ENCODE measurements at places on chromosomes 3 and 15.

GRCh38 chr3:171350364-171350763 lies 109.8 kb downstream of the TNIK start:
- H3K4me1 ChIP-seq = peaks cover 62% of the 10 kb centered on the region
- H3K27ac ChIP-seq = no peak overlapping the region
- H3K4me3 ChIP-seq = no peak overlapping the region
- H3K36me3 ChIP-seq = no peaks in the 10 kb centered on the region

DNA sequence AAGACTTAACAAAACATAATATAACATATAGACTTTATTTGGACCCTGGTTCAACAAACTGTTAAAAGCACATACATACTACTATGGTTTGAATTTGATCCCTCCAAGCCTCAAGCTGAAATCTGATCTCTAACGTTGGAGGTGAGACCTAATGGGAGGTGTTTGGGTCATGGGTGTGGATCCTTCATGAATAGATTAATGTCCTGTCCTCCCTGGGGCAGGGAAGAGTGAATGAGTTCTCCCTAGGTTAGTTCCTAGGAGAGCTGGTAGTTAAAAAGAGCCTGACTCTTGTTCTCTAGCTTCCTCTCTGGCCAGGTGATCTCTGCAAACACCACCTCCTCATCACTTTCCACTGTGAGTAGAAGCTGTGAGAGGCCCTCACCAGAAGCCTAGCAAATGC lies 36.4 kb downstream of the CLASP2 start:
- peaks cover 61% of the 10 kb centered on the region for H3K36me3 ChIP-seq
- no peaks in the 10 kb centered on the region for H3K4me1 ChIP-seq
- H3K27me3 ChIP-seq = no peaks in the 10 kb centered on the region
- H3K4me3 ChIP-seq = no peak overlapping the region

DNA sequence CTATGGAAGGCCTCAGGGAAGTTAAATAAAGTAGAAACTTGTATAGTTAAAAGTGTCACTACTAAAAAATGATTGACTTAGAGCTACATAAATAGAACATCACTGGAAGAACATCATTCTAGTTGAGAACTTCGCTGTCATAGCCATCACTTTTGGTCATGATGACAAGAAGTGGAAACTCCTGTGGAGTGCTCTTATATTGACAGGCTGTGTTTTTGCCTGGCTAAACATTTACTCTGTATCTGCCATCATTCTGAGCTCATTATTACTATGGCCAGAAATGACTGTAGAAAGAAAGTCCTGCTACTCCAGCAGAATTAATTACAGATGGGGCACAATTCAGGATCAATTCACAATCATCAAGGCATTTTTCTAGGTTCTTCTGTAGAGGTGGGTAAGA lies 165.1 kb upstream of the GOLIM4 start:
- no peaks in the 10 kb centered on the region for H3K27me3 ChIP-seq
- no peaks in the 10 kb centered on the region for H3K4me1 ChIP-seq
- no peak for DNase-seq

GRCh38 chr15:31327669-31328427 lies 1.2 kb downstream of the KLF13 start:
- DNase-seq = no peak
- H3K27ac ChIP-seq = peak overlapping the region; percentile 100
- no peaks in the 10 kb centered on the region for H3K27me3 ChIP-seq
- H3K36me3 ChIP-seq = peaks cover 6% of the 10 kb centered on the region
- H3K4me3 ChIP-seq = peak overlapping the region; percentile 70

- no peak overlapping the region for H3K27ac ChIP-seq
- no peak overlapping the region for H3K4me3 ChIP-seq
- no peak for DNase-seq
- H3K4me1 ChIP-seq = no peaks in the 10 kb centered on the region
- no peaks in the 10 kb centered on the region for H3K27me3 ChIP-seq
Observed at GRCh38 chr15:25719101-25719985, 143.8 kb downstream of the ATP10A start.

DNA sequence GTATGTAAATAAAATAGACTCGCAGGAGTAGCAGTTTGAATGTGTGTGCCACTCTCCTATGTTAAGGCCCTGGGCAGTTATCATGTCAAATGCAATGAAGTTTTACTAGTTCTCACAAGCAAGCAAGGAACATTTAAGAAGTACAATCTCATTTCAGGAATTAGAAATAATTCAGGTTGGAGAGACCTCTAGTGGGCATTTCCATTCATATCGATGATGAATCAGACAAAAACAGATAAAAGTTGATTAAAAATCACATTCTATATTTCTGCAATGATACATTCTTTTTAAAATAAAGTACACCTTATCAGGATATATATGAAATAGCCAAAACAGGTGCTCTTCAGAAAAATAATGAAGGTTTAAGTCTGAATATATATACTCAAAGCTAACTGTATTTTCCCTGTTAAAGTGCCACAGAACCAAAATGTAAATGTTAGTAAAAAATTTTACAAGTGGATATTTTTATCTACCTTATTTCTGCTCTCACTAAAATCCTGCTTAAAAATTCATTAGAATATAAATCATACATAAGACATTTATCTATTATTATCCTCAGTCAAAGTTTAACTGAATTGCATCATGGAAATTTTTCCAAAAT lies 492.4 kb upstream of the FRG2C start:
- H3K27ac ChIP-seq = no peak overlapping the region
- H3K27me3 ChIP-seq = no peaks in the 10 kb centered on the region

- peaks cover under 1% of the 10 kb centered on the region for H3K4me1 ChIP-seq
- no peaks in the 10 kb centered on the region for H3K36me3 ChIP-seq
- H3K4me3 ChIP-seq = no peak overlapping the region
- H3K27ac ChIP-seq = no peak overlapping the region
- H3K27me3 ChIP-seq = no peaks in the 10 kb centered on the region
- DNase-seq = no peak
Observed at GRCh38 chr3:13628432-13628831, 79.5 kb downstream of the FBLN2 start.

- H3K4me3 ChIP-seq = no peak overlapping the region
- H3K4me1 ChIP-seq = no peaks in the 10 kb centered on the region
- H3K27me3 ChIP-seq = no peaks in the 10 kb centered on the region
- H3K27ac ChIP-seq = no peak overlapping the region
Observed at GRCh38 chr3:158350971-158351370, 220.0 kb upstream of the MLF1 start.

GRCh38 chr15:77851691-77852090 lies 219.0 kb upstream of the LINGO1 start:
- DNase-seq = no peak
- no peaks in the 10 kb centered on the region for H3K36me3 ChIP-seq
- no peak overlapping the region for H3K4me3 ChIP-seq
- H3K27ac ChIP-seq = no peak overlapping the region

- H3K4me1 ChIP-seq = peaks cover 21% of the 10 kb centered on the region
- DNase-seq = no peak
- no peak overlapping the region for H3K4me3 ChIP-seq
Observed at GRCh38 chr15:100335335-100335999, 6.3 kb downstream of the ADAMTS17 start.

- DNase-seq = no peak
- no peaks in the 10 kb centered on the region for H3K27me3 ChIP-seq
Observed at GRCh38 chr3:101495552-101495951, 17.5 kb downstream of the SENP7 start.

DNA sequence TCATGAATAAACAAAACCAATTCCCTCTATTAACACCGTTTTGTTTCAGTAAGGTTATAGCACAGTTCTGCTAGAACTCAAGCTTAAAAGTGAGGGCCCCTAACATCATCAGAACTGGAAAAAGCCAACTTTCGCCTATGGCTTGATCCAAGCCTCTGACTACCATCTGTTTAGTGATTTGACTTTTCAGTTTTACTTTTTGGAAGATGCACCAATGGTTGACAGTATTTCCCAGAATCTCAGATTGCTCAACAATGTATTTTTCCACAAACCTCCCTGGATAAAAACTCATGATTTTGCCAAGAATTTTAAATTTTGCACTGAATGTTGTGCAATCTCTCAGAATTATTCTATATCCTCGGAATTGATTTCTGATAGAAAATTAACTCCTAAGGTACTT lies 190.7 kb downstream of the LSAMP start:
- no peak for DNase-seq
- H3K4me3 ChIP-seq = no peak overlapping the region
- H3K27ac ChIP-seq = no peak overlapping the region
- H3K27me3 ChIP-seq = no peaks in the 10 kb centered on the region
- no peaks in the 10 kb centered on the region for H3K4me1 ChIP-seq

GRCh38 chr3:31402117-31402516 lies 130.6 kb upstream of the STT3B start:
- H3K36me3 ChIP-seq = no peaks in the 10 kb centered on the region
- no peak overlapping the region for H3K27ac ChIP-seq
- H3K4me3 ChIP-seq = no peak overlapping the region
- DNase-seq = no peak

- DNase-seq = no peak
- no peaks in the 10 kb centered on the region for H3K27me3 ChIP-seq
Observed at GRCh38 chr3:124879337-124879680, 7.9 kb downstream of the ITGB5 start.

GRCh38 chr15:81061490-81062253 lies 60.9 kb downstream of the TLNRD1 start:
- no peak overlapping the region for H3K27ac ChIP-seq
- H3K4me1 ChIP-seq = no peaks in the 10 kb centered on the region

- no peak overlapping the region for H3K27ac ChIP-seq
- no peaks in the 10 kb centered on the region for H3K4me1 ChIP-seq
- no peak overlapping the region for H3K4me3 ChIP-seq
- DNase-seq = no peak
- no peaks in the 10 kb centered on the region for H3K36me3 ChIP-seq
Observed at GRCh38 chr3:69413551-69414207, 27.8 kb upstream of the FRMD4B start.

DNA sequence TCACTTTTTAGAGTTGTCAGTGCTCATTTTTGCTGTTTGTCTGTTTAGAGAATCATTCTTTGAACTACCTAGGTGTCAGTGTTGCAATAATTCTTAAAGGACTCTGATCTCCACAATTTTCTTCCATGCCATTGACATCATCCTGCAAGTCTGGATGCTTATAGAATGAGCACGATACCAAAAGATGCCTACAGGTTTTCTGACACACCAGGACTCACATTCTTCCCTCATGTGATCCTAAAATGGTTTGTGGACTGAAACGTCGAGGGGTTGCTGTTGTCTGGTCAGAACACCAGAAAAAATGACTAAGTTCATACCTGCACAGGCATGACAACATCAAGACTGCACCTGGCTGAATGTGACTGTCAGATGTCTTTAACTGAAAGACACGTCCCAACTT lies 95.9 kb downstream of the SEMA5B start:
- no peaks in the 10 kb centered on the region for H3K4me1 ChIP-seq
- no peak for DNase-seq
- no peak overlapping the region for H3K4me3 ChIP-seq

- no peaks in the 10 kb centered on the region for H3K36me3 ChIP-seq
- DNase-seq = no peak
- H3K4me3 ChIP-seq = no peak overlapping the region
- H3K4me1 ChIP-seq = no peaks in the 10 kb centered on the region
- H3K27ac ChIP-seq = no peak overlapping the region
Observed at GRCh38 chr3:197856199-197856816, 65.3 kb downstream of the LRCH3 start.

- H3K4me3 ChIP-seq = no peak overlapping the region
- peaks cover 44% of the 10 kb centered on the region for H3K4me1 ChIP-seq
- H3K36me3 ChIP-seq = peaks cover 5% of the 10 kb centered on the region
Observed at GRCh38 chr3:31918179-31919150, 62.6 kb downstream of the OSBPL10 start.

- H3K36me3 ChIP-seq = peaks cover 10% of the 10 kb centered on the region
- H3K4me3 ChIP-seq = no peak overlapping the region
- DNase-seq = no peak
- no peak overlapping the region for H3K27ac ChIP-seq
- H3K4me1 ChIP-seq = no peaks in the 10 kb centered on the region
Observed at GRCh38 chr15:80875568-80876347, 96.6 kb downstream of the CEMIP start.

GRCh38 chr3:56885453-56885852 lies 83.7 kb upstream of the ARHGEF3 start:
- H3K36me3 ChIP-seq = peaks cover 11% of the 10 kb centered on the region
- no peaks in the 10 kb centered on the region for H3K27me3 ChIP-seq
- DNase-seq = no peak
- peaks cover 14% of the 10 kb centered on the region for H3K4me1 ChIP-seq

DNA sequence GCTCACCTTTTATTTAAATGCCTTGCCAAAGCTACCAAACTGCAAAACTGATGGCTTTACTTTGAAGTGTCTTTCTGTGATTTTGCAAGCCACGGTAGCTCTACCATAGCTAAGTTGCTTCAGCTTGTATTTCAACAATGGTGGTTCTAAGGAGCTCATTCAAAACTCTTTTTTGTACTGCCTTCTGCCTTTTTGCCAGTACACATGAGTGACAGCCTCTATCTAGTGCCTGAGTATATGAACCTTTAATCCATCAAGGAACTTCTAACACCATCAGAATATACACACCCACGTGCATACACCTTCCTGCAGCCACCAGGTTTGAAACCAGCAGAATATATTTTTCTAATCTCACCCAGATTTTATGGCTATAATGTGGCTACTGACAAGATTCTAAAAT lies 10.4 kb upstream of the NR2F2 start:
- no peak overlapping the region for H3K27ac ChIP-seq
- peaks cover 46% of the 10 kb centered on the region for H3K4me1 ChIP-seq
- no peaks in the 10 kb centered on the region for H3K27me3 ChIP-seq
- no peaks in the 10 kb centered on the region for H3K36me3 ChIP-seq
- no peak for DNase-seq

DNA sequence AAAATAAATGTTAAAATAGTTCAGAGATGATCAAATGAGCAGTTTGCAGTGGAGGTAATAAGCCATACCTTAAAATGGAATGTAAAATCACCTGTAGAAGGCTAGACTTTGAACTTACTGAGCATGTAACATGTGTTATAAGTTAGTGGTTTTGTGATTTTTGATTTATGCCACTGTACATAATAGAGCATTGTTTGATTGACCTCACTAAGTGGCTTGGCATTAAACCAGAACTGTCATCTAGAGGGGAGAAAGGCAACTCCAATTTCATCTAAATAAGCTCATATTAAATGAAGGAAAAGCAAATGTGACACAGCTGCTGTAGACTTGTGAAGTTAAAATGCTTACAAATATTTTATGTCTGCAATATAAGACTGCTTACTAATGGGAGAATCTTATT lies 387.9 kb downstream of the ZIC1 start:
- H3K4me1 ChIP-seq = no peaks in the 10 kb centered on the region
- H3K4me3 ChIP-seq = no peak overlapping the region
- no peaks in the 10 kb centered on the region for H3K36me3 ChIP-seq
- no peak for DNase-seq

GRCh38 chr3:153289334-153289808 lies 127.3 kb downstream of the RAP2B start:
- H3K27ac ChIP-seq = no peak overlapping the region
- H3K4me3 ChIP-seq = no peak overlapping the region
- H3K36me3 ChIP-seq = no peaks in the 10 kb centered on the region
- DNase-seq = no peak
- H3K27me3 ChIP-seq = no peaks in the 10 kb centered on the region

Data from esophagus squamous epithelium (tissue), 5 donors.